Naive thymus-derived CD4-positive, alpha-beta T cell (primary cell): ENCODE measurements at places on chromosomes 12 and 14. TPM values are rescaled to one million over a fixed set of nuclear protein-coding genes. Genes with fewer than 3 reads are reported as not detected.

DNA sequence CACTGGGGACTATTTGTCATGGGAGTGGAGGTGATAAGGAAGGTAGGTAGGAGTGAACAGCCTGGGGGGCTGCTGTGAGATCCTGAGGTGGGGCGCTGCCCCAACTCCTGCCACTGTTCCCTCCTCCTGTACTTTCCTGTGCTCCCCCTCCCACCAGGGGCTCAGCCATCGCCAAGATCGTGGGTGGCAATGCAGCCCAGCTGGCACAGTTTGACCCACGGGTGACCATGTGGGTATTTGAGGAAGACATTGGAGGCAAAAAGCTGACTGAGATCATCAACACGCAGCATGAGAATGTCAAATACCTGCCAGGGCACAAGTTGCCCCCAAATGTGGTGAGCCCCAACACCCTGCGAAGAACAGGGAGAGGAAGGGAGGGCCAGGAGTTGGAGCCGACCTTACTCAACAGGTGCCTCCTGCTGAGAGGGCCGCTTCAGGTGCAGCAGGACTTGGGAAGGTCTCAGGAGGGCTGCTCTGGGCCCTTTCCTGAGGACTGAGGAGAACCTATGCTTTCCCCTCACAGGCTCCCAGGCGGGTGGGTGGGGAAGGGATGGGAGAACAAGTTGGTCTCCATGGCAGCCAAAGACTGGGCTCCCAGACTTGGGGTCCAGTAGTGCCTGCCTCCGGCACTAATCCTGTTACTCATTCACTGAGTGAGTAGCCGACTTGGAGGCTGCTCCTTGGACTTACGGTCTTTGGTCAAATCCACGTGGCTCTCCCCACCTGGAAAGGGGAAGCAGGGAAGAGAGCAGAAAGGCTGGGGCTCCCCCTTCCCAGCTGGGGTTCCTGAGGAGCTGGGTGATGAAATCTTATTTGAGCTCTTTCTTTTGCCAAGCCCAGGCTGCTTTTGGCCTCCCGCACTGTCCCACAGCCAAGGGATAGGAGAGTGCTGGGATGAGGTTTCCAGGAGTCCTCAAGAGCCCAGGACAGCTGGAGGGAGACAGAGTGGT lies 884 bp downstream of the GPD1 start:
- no peak overlapping the region for H3K27ac ChIP-seq
- no peak overlapping the region for H3K4me3 ChIP-seq
- H3K4me1 ChIP-seq = no peaks in the 10 kb centered on the region
- H3K36me3 ChIP-seq = no peaks in the 10 kb centered on the region
- DNase-seq = no peak

DNA sequence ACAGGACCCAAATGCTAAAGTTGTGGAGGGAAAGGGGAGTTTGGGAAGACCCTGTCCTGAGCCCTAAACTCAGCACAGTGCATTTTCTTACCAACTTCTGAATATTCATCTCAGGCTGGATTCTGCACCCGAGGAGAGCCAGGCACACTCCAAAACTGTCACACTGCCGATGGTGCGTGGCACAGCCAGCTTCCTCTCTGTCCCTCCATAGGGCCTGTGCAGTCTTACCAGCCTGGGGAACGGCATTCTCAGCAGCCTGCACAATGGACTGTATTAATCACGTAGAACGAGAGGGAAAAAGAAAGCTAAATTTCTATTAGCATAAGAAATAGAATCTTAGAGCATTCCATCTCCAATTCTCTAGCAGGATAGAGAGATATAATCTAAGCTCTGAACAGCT lies 71.3 kb upstream of the GPATCH2L start:
- no peaks in the 10 kb centered on the region for H3K4me1 ChIP-seq
- no peak overlapping the region for H3K27ac ChIP-seq
- no peaks in the 10 kb centered on the region for H3K36me3 ChIP-seq
- H3K4me3 ChIP-seq = no peak overlapping the region
- no peak for DNase-seq

DNA sequence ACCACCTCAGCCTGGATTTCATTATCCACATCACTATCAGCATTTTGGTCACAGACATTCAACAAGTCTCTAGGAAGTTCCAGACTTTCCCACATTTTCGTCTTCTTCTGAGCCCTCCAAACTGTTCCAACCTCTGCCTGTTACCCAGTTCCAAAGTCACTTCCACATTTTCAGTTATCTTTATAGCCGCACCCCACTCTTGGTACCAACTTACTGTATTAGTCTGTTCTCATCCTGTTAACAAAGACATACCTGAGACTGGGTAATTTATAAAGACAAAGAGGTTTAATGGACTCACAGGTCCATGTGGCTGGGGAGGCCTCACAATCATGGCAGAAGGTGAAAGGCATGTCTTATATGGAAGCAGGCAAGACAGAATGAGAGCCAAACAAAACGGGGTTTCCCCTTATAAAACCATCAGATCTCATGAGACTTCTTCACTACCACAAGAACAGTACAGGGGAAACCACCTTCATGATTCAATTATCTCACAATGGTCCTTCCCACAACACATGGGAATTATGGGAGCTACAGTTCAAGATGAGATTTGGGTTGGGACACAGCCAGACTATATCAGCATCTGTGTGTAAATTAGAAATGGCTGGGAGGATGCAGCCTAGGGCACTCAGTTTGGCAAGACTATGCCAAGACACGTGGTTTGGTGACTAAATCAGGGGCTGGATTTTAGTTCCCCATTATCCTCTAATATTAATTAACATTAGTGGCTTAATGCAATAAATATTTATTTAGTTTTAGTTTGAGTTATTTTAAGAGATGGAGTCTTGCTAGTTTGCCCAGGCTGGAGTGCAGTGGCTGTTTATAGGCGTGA lies 16.2 kb upstream of the FUT8 start:
- H3K4me3 ChIP-seq = no peak overlapping the region
- H3K4me1 ChIP-seq = no peaks in the 10 kb centered on the region
- H3K36me3 ChIP-seq = no peaks in the 10 kb centered on the region
- no peaks in the 10 kb centered on the region for H3K27me3 ChIP-seq
- no peak overlapping the region for H3K27ac ChIP-seq

DNA sequence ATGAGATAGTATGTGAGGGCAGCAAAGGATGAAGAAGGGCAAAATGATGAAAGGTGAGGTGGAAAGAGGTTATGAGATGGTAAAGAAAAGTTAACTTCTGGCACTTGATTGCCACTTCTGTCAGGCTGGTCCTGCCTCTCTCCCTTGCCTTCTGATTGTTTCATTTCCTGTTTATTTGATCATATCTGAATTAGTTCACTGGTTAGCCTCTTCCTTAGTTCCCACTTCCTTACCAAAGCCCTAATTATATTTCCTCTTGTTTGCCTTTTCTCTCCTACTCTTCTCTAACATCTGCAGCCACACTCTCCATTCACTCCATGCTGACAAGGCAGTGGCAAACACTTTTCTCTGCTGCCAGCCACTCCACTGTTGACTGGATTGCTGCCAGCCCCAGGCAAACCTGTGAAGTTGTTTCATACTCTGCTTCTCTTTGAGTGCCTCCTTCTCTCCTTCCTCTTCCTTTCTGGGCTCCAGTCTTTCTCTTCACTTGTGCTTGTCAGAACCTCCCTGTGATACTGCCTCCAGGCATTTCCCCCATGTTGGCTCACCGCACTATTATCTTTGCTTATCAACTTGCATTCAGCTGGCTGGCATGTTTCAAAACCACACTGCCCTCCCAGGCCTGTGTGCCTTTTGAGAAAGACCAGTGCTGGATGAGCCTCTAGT lies 8.1 kb downstream of the PNP start:
- peak; percentile 68 for DNase-seq
- H3K36me3 ChIP-seq = peaks cover 43% of the 10 kb centered on the region
- peak overlapping the region; percentile 22 for H3K4me3 ChIP-seq
- no peaks in the 10 kb centered on the region for H3K27me3 ChIP-seq
- peaks cover 46% of the 10 kb centered on the region for H3K4me1 ChIP-seq

- H3K4me1 ChIP-seq = no peaks in the 10 kb centered on the region
- no peak overlapping the region for H3K27ac ChIP-seq
- H3K4me3 ChIP-seq = no peak overlapping the region
- no peaks in the 10 kb centered on the region for H3K36me3 ChIP-seq
These were observed 15.0 kb upstream of the PIP4K2C start for GRCh38 chr12:57575771-57576612.

DNA sequence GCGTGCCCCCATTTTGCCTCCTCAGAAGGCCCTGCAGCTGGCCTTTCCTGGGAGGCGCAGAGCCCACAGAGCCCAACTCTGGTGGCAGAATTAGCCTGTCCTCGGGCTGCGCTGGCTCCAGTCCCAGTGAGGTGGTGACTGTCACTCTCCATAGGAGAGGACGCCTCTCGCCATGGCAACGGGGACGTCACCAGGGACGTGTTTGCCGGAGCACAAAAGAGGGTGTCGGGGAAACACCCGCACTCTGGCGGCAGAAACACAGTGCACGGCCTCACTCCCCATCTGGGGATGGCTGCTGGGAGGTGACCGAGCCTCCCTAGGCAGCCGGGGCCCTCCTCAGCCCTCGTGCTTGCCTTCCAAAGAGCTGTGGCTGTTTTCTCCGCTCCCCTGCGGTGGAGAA lies 50.2 kb upstream of the NCOR2 start:
- H3K27ac ChIP-seq = no peak overlapping the region
- no peak overlapping the region for H3K4me3 ChIP-seq
- H3K4me1 ChIP-seq = no peaks in the 10 kb centered on the region
- no peaks in the 10 kb centered on the region for H3K36me3 ChIP-seq
- no peak for DNase-seq
- H3K27me3 ChIP-seq = no peaks in the 10 kb centered on the region

- H3K4me1 ChIP-seq = peaks cover 17% of the 10 kb centered on the region
- H3K4me3 ChIP-seq = no peak overlapping the region
- no peak for DNase-seq
- no peaks in the 10 kb centered on the region for H3K36me3 ChIP-seq
- no peaks in the 10 kb centered on the region for H3K27me3 ChIP-seq
- H3K27ac ChIP-seq = no peak overlapping the region
These were observed 20.5 kb downstream of the IFNG start for GRCh38 chr12:68139001-68139400.

GRCh38 chr12:78977304-78977867 lies 112.8 kb downstream of the SYT1 start:
- H3K27me3 ChIP-seq = no peaks in the 10 kb centered on the region
- H3K36me3 ChIP-seq = no peaks in the 10 kb centered on the region
- no peak overlapping the region for H3K27ac ChIP-seq
- DNase-seq = no peak

DNA sequence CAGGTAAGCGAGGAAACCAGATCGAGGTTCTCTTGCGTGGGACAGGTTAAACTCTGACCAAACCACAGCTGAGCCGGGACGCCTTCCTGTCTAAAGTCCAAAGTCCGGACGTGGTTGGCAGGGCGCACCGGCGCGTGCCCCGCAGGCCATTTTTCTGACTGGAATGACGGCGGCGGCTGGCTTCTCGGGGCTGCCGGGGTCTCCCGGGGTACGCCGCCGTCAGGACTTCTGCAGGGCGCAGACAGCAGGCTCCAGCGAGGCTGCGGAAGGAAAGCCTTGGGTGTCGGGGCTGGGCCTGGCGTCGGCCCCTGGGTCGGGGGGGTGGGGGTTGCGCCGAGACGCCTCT lies 32.8 kb downstream of the MIA2 start:
- peak; percentile 19 for DNase-seq
- H3K27me3 ChIP-seq = no peaks in the 10 kb centered on the region
- peak overlapping the region; percentile 94 for H3K27ac ChIP-seq
- H3K4me1 ChIP-seq = peaks cover 17% of the 10 kb centered on the region
- H3K4me3 ChIP-seq = peak overlapping the region; percentile 86

DNA sequence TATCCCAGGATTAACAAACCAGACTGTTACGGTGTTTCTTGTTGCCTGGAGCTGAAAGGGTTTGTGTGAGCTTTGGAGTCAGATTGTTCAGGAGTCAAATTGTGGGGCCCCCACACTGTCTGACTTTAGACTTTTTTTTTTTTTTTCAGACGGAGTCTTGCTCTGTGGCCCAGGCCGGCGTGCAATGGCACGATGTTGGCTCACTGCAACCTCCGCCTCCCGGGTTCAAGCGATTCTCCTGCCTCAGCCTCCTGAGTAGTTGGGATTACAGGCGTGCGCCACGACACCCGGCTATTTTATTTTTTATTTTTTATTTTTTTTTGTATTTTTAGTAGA lies 847 bp downstream of the TSFM start:
- H3K36me3 ChIP-seq = peaks cover 17% of the 10 kb centered on the region
- DNase-seq = no peak
- H3K4me1 ChIP-seq = peaks cover 40% of the 10 kb centered on the region
- peak overlapping the region; percentile 97 for H3K4me3 ChIP-seq

GRCh38 chr12:111138016-111138415 lies 217.6 kb upstream of the MYL2 start:
- H3K27me3 ChIP-seq = no peaks in the 10 kb centered on the region
- DNase-seq = no peak
- no peaks in the 10 kb centered on the region for H3K36me3 ChIP-seq
- no peak overlapping the region for H3K27ac ChIP-seq
- H3K4me3 ChIP-seq = no peak overlapping the region

GRCh38 chr14:43475757-43476156 lies 1031.3 kb downstream of the FSCB start:
- H3K36me3 ChIP-seq = no peaks in the 10 kb centered on the region
- DNase-seq = no peak
- H3K27ac ChIP-seq = no peak overlapping the region

GRCh38 chr12:54879579-54879978 lies 25.3 kb downstream of the MUCL1 start:
- H3K4me3 ChIP-seq = no peak overlapping the region
- no peaks in the 10 kb centered on the region for H3K36me3 ChIP-seq
- H3K27ac ChIP-seq = no peak overlapping the region
- H3K27me3 ChIP-seq = no peaks in the 10 kb centered on the region
- H3K4me1 ChIP-seq = no peaks in the 10 kb centered on the region
- DNase-seq = no peak

- no peaks in the 10 kb centered on the region for H3K27me3 ChIP-seq
- peaks cover 12% of the 10 kb centered on the region for H3K36me3 ChIP-seq
- H3K4me1 ChIP-seq = no peaks in the 10 kb centered on the region
- DNase-seq = no peak
These were observed 20.8 kb downstream of the TRAFD1 start for GRCh38 chr12:112146123-112146522.

GRCh38 chr14:20346713-20347112 lies 3.3 kb downstream of the PARP2 start:
- no peak for DNase-seq
- H3K36me3 ChIP-seq = peaks cover 4% of the 10 kb centered on the region
- H3K4me3 ChIP-seq = no peak overlapping the region
- peaks cover 4% of the 10 kb centered on the region for H3K4me1 ChIP-seq
- no peaks in the 10 kb centered on the region for H3K27me3 ChIP-seq

- no peaks in the 10 kb centered on the region for H3K4me1 ChIP-seq
- no peak overlapping the region for H3K4me3 ChIP-seq
- no peaks in the 10 kb centered on the region for H3K36me3 ChIP-seq
- H3K27me3 ChIP-seq = no peaks in the 10 kb centered on the region
These were observed 253.0 kb downstream of the SNAPC1 start for GRCh38 chr14:62015243-62015642.

Gene RNASE3
- total RNA-seq = not detected

Gene NR2C1
- 29.9 and 30.5 TPM in 2 replicates for total RNA-seq

Gene A2M
- not detected for total RNA-seq

Gene RIPK3
- 47.5 TPM for total RNA-seq

Gene DAO
- not detected for total RNA-seq

Gene SDR9C7
- not detected for total RNA-seq

Gene MMP17
- total RNA-seq = 1.1 TPM

Gene EGLN3
- 6.4 TPM for total RNA-seq

Gene KRT71
- not detected for total RNA-seq

Gene CLEC4D
- total RNA-seq = not detected

Gene OVCH1
- not detected for total RNA-seq

Gene CPNE6
- 0.12 TPM in 1 of 2 replicates, not detected in the other for total RNA-seq

Gene KRT3
- not detected for total RNA-seq
